ENCODE measurements at places on chromosomes 7 and 10.

DNA sequence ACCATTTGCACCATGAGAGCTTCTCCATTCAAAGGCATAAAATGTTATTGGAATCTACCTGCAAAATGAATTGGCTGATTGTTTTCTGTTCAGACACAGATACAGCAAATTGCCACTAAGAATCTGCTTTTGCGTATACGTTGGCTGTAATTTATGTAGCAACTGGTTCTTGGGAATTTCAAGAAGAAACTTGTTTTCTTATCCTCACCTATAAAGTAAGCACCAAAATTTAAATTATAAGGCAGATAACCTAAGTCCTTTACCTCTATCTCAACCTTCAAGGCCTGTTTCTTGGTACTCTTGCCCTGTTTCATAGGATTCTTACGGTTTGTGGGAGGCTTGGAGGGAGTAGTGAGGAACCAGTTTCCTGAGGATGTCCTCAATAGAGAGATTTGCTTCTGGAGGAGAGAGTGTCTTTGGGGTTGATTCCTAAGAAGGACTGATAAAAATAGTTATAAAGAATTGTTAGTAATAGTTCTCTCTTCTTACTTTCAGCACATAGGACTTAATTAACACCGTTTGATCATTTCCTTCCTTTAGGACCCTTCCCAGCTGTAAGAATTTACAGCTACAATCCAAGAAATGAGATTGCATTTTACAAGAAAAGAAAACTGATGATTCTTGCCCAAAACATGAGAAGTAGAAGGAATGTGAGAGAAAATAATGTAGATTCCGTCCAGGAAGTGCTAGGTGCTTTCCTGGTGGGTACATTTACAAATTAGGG lies 2.0 kb downstream of the STAMBPL1 start:
- DNase-seq = no peak

GRCh38 chr7:65946904-65947303 lies 35.1 kb downstream of the GUSB start:
- no peak for DNase-seq

GRCh38 chr7:1481300-1481699 lies 22.0 kb upstream of the MICALL2 start:
- no peak for DNase-seq

DNA sequence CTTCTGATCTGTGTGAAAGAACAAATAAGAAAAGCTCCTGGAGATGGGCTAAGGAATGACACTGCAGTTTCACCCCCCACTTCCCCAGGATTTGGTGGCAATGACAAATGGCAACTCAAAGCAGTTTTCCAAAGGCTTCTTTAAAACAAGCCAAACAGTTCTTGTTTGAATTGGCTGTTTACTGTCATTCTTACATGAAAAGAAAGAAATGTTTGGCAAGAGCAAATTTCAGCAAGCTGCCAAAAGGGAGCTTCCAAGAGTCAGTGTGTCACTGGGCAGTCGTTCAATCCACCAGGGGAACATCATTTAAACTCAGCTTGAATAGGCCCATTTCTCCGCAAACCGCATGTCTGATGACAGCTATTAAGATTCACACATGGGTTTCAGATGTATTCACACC lies 119.0 kb upstream of the RHOBTB1 start:
- no peak for DNase-seq

DNA sequence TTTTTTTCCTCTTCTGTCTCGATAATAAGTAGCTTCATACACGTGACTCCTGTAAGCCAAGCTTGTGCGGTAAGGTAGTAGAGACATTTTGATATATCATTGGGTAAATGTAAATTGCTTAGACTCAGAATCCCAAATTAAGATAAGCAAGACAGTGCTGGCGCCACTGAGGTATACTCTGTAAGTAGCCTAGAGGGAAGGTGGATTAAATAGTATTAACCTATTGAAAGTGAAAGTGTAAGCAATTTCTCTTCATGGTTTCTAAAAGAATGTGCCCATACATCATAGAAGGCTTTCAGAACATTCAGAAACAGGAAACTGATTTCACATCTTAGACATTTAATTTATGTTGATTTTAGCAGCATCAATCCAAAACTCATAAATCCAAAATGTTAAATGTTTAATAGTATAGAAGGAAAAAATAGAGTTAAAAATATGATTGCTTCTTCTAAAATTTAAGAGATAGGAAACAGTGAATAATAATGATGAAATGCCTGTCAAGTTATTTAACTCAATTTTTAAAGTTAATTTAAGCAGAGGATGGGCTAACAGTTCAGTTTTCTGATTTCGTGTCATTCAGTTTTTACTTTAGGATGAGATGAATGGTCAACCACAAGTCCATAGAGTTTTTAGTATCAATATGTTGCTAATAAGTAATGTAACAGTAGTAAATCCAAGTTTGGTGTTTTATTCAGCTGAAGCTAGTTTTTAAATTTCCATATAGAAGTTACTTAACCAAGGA lies 36.8 kb downstream of the LRRC72 start:
- DNase-seq = no peak

- DNase-seq = no peak
Observed at GRCh38 chr7:156998988-156999957, 11.2 kb downstream of the MNX1 start.

DNA sequence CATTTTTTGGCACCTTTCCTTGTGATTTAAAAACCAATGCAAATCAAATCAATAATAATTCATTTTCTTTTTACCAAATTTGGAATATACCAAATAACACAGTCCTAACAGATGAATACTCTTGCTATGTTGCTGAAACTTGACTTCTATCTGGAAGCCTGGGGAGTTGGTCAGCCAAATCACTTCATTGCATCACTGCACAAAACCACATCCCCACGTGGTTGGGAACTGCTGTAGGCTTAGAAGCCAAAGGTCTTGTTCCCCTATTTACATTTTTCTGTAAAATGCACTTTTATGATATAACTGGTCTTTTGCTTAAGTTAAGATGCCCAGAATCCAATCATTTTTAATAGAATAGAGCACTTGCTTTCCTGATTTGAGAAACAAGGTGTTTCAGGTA lies 15.2 kb downstream of the GPR85 start:
- DNase-seq = no peak

- no peak for DNase-seq
Observed at GRCh38 chr10:79298403-79299244, 48.6 kb upstream of the PPIF start.

DNA sequence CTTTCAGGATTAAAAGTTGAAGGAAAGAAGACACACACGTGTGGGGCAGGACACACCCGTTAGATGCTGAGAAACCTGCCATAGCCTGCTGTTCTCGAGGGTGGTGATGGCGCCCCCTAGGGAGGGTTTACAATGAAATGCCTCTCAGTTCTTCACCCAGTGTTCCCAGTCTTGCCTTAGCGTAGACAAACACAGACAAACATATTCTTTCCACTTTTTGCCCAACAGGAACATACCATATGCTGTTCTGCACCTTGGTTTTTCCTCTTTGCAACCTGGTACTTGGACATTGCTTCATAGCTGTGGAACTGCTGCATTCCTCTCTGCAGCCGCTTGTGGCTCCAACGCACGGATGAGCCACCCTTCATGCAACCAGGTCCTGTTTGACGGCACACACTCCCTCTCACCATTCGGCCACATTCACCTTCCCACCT lies 23.3 kb upstream of the HSPA12A start:
- no peak for DNase-seq

GRCh38 chr10:107442035-107442505 lies 277.6 kb upstream of the SORCS1 start:
- DNase-seq = no peak

DNA sequence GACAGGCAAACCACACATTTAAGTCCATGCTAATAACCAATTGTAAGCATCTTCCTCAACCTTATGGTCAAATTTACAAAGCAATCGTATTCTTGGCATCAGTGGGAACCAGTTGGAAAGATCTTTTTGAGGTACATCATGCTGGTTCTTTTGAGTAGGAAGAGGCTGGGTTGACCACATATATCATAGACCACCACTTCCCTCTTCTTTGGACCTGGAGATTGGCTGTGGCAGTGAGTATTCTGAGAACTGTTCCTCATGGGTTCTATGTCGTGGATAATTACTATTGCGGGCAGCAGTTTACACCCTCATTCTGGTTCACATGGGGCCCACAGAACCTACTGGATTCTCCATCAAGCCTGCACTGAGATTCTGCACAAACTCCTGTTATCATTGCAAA lies 35.5 kb upstream of the C1GALT1 start:
- DNase-seq = no peak

DNA sequence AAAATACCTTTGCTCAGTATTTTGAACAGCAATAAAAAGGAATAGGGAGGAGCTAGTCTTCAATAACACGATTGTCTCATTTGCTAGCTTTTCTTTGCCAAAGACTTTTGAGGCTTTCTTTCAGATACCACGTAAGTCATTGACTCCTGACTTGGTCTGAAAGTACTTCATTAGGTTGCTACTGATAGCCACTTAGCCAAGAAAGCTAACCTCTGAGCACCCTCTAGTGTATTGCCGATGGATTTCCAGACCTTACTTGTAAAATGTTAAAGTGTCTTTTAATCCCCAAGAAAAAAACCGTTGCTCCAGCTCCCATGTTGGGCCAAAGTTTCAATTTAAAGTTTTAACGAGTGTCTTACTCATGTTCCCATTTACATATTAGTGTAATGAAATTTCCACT lies 63.4 kb upstream of the STRIP2 start:
- DNase-seq = no peak

GRCh38 chr10:33428682-33429081 lies 94.2 kb upstream of the NRP1 start:
- no peak for DNase-seq

GRCh38 chr10:85851325-85851724 lies 515.3 kb downstream of the GRID1 start:
- no peak for DNase-seq

DNA sequence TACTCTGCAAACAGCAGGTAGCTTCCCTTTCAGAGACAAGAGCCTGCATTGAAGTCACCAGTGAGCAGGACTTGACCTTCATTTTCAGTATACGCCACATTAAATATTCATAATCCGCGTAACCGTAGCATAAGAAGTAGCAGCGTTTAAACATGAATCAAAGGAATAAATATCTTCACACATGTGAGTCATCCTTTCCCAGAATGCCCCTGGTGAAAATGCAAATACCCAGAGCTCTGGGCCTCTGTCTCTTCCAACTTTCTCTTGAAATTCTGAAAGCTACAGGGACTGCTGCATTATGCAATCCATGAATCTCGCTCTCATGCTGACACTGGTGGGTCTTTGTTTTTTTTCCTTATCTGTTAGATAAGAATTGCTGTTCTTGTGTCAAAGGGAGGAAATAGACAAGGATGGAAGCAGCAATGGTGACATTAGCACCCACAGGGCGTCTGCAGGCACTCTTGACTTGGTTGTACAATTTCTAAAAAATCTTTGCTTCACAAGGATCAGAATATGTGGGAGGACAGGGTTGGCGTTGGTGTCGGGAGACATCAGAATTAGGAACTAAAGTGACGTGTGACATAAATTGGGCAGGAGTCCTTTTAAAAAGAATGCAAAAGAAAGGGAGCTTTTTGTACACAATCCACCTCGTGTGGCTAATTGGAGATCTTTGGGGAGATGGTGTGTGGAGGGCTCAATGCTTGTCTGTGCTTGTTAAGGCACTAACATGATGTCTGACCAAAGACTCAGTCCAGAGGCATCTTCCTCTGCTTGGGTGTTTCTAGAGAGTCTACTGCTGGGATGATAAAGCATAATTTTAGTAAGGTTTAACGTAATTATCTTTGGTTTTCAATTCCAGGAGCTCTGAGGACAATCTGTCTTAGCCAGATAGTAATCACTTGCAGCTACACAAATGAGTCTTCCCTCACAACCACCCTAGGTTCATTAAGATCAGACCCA lies 390.3 kb downstream of the KCNMA1 start:
- DNase-seq = no peak

- DNase-seq = no peak
Observed at GRCh38 chr7:14092331-14092730, 102.9 kb upstream of the ETV1 start.

- peak; percentile 80 for DNase-seq
Observed at GRCh38 chr10:114937962-114938855, at the start of gene TRUB1. TSS of gene TRUB1 (plus strand) at chr10:114938195. CDS start at chr10:114938254, 59 bp downstream.

DNA sequence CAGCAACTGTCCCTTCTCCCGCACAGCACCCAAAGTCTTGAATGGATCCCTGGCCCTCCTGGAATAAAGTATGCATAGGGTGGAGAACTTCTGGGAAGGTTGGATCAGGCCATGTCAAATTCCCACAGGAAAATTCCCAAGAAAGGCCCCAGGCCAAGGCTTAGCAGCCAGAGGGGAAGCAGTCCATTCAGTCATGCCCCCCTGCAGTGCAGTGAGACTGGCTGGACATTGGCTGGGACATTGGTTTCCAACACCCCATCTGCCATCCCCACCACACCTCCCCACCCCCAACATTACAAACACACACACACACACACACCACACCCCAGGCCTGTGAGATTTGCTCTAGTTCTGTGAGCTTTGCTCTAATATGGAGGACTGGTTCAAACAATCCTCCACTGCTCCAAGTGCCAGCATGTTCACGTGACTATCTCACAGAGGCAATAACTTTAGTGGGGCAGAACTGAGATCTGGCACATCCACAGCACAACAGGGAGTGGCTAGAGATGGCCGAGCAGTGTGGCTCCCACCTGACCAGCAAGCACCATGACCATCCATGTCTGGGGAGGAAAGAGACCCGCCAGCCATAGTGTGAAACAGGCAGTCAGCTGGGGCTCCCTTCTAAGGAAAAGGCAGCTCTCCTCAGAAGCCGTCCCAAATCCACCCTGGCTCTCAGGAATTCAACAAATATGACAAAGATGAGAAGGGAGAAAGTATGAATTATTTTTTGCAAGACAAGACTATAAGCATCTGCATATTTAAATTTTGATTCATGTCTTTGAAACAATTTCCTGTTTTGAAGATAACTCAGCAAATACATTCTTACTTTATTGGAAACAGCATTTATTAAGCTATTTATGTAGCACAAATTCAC lies 6.7 kb upstream of the FAM170B start:
- no peak for DNase-seq

DNA sequence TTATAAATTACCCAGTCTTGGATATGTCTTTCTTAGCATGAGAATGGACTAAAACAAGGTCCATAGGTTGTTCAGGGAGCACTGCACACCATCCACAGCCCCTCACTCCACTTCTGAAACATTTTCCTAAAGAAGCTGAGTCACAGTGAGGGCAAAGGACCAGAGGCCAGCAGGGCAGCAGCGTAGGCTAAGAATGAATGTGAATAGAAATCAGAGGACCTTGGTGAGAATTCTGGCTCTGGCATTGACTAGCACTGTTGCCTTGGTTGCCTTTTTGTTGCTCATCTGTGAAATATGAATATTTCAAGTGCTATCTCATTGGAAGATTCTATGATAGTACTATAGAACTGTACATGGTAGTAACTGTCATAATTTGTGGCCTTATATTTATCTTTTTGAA lies 41.7 kb upstream of the TOMM7 start:
- no peak for DNase-seq

GRCh38 chr10:34655286-34656170 lies 159.6 kb downstream of the PARD3 start:
- DNase-seq = no peak

- DNase-seq = no peak
Observed at GRCh38 chr7:127091620-127092019, 161.1 kb downstream of the GRM8 start.

GRCh38 chr7:2710901-2711551 lies 23.0 kb downstream of the AMZ1 start:
- DNase-seq = no peak

GRCh38 chr10:58574058-58574457 lies 61.4 kb downstream of the BICC1 start:
- no peak for DNase-seq
